Lung (tissue), 17 donors: ENCODE measurements at places on chromosomes 13 and 19.

- DNase-seq = no peak
Observed at GRCh38 chr13:98706446-98707110, 45.9 kb downstream of the SLC15A1 start.

DNA sequence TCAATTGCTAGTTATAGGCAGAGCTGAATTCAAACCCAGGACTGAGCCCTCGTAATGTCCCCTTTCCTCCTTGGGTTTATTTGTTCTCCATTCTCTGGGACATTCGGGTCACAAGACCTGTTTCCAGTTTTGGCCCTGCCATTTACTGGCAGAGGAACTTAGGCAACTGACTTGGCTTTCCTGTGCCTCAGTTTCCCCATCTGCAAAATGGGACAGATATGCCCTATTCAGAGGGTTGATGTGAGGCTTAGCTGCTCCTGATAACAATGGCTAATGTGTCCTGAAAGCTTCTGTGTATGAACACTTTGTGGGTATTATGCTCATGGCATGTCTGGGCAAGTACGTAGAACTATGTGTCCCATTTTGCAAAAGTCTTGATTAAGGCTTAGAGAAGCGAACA is 996 bp downstream of the ZNF524 start:
- DNase-seq = no peak

DNA sequence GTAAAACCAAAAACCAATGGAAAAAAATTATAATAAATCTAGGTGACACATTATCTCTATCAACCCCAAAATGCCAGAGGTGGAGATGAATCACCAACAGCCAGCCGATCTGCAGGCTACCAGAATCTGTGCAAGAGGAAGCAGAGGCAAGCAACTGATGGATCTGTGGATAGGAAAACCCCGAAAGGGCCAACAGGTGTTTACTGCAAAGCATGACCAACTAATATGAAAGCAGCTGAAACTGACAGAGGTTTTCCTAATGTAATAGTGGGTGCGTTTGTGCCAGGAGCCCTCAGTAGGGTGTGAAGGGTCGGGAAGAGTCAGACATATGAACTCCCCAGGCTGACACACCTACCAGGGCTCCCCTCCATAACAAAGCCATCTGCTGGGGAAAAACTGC is 554.6 kb downstream of the RFC3 start:
- no peak for DNase-seq

DNA sequence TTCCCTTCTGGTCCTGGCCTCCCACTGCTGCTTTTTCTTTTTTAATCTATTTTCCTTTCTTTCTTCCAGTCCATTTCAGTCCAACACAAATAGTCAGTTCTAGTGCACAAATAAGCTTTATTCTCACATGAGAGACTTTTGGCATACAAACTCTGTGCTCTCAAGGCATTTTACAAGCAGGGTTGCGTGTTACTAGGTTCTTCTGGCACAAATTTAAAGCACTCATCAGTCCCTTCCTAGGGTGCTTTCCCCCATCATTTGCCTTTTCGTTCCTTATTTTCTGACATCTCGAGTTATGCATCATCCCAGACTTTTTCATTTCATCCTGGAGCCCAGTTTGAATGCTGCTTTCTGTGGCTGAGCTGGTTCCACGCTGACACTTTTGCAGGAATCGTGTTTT is 29.8 kb upstream of the IL17D start:
- DNase-seq = no peak

- no peak for DNase-seq
Observed at GRCh38 chr13:86900906-86901305, 770.3 kb upstream of the SLITRK5 start.

DNA sequence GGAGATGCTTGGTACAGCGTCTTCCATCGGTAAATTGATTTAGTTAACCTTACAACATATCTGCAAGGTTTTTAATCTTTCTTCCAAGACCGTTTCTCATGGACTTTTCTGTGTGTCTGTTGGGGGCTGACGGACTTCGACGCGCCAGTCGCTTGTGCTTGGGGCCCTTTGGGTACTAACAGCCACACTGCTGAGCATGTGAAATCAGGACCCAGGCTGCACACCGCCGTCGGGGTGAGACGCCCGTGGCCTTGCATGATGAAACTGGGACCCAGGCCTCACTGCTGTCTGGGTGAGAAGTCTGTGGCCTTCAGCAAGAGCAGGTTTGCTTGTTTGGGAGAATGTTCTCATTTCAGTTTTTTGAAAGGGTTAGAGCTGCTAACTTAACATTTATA is 9.8 kb downstream of the ATP4B start:
- peak; percentile 8 for DNase-seq

DNA sequence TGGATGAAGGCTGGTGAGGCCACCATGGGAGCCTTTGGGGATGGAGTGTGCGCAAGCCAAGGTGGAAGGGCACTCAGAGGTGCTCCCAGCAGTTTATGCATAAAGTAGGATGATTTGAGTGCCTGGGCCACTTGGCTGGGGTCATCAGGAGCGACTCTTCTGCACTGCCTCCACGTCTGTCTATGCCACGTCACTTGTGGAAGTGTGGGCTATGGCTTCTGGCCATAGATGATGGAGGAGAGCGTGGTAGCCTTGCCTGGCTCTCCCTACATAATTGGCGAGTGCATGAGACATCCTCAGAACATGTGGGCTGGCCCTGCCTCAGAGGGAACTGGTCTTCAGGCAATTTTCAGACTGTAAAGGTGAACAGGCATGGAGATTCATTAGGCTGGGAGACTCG is 182.9 kb downstream of the TEX29 start:
- no peak for DNase-seq

- no peak for DNase-seq
Observed at GRCh38 chr19:13033819-13034611, 38.7 kb downstream of the NFIX start.

DNA sequence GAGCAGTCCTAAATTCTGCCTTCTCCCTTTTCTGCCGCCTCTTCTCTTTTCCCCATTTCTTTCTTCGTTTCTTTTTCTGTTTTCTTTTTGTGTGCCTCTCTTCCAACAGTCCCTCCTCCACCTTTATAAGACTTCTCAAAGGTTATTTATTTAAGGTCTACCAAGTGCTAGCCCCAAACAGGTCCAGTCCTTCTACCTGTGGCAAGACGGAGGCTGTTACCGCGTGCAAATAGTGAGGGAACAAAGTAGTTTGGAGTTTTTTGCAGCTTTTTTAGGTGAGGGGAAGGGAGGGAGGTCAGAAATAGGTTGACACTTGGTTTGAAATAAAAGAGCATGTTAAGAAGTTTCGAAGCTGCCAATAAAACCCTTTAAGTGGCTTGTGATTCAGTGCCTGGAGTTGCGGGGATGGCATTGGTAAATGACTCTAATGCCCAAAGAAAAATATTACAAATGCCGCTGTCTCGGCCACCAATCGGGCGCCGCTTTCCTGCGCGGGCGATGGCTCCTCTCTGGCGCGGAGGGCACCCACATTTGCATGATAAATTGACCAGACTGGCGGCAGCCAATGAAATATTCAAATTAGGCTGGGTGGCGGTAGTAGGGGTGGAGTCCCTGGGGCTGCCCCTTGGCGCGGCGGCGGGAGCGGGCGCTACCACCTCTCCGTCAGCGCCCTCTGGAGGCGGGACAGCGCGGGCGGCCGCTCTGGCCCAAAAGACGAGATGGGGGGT is 7.5 kb upstream of the TSHZ3 start:
- DNase-seq = no peak

GRCh38 chr13:94717916-94718315 is 5.6 kb upstream of the SOX21 start:
- no peak for DNase-seq

DNA sequence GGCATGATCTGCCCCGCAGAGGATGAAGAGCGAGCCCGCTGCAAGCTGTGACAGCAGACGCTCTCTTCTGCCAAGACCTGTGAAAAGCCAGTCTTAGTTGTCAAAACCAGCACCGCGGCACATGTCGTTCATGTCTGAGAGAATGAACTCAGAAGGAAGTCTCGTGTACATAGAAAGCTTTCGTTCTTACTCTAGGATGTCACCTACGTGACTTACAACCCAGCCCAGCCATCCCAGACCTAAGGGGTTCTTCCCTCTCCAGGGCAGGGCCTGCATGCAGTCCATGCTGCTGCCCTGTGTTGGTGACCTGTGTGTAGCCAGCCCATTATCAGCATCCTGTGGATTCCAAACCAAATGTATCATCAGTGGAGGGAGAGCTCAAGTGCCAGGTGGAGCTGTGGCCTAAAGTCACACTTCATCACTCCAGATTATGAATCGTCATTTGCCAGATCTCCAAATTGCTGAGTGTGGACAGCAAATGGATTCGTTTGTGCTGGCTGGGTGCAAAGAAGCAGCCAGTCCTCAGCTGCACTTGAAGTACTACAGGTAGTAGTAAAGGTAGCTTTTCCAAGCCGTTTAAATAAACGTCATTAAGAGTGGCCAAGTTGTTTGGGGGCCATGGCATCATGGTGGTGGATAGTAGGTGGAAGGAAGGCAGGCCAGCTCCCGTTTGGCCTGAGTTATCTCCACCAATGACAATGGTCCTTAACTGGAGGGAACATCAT is 73.9 kb upstream of the GPR183 start:
- no peak for DNase-seq

GRCh38 chr19:10567656-10568055 is 1.1 kb downstream of the CDKN2D start:
- DNase-seq = no peak

GRCh38 chr13:99277629-99278028 is 19.4 kb upstream of the GPR18 start:
- no peak for DNase-seq

DNA sequence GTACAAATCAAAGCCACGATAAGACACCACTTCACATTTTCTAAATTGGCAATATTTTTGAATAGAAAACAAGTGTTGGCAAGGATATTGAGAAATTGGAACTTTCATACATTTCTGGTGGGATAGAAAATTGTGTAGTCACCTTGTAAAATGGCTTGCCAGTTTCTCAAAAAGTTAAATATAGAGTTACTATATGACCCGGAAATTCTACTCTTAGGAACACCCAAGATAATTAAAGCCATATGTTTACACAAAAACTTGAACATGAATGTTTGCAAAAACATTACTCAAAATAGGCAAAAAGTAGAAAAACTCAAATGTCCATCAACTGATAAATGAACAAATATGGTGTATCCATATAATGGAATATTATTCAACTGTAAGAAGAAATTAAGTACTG is 552.5 kb downstream of the TBC1D4 start:
- DNase-seq = no peak

DNA sequence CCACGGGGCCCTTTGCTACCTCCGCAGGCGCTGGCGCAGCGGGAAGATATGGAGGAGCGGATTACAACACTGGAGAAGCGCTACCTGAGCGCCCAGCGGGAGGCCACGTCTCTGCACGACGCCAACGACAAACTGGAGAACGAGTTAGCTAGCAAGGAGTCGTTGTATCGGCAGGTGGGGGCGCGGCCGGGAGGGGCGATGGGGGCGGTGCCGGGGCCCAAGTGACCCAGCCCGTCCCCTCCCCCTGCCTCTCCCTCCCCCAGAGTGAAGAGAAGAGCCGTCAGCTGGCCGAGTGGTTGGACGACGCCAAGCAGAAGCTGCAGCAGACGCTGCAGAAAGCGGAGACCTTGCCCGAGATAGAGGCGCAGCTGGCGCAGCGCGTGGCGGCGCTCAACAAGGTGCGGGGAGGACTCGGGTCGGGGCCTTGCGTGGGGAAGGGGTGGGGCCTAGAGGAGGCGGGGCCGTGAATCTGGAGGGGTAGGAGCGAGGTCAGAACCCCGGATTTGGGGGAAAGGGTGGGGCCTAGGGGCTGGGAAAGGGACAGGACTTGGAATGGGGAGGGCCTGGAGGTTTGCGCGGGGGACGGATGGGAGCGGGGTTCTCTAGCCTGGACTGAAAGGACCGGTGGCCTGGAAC is 13.7 kb downstream of the PPFIA3 start:
- DNase-seq = no peak

DNA sequence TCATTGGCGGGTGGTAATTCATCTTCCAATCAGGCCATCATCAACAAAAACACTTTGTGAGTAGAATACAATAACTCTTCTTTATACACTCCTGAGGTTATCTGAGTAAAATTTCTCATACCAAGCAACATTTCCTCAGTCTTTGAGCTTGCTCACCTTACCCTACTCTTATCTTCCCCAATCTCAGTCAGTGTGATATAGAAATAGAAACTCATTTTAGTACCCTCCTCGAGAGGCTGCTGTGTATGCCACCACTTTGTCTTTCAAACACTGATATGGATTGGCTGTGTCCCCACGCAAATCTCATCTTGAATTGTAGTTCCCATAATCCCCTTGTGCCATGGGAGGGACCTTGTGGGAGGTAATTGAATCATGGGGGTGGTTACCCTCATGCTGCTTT is 209.7 kb downstream of the RBM26 start:
- DNase-seq = no peak

- no peak for DNase-seq
Observed at GRCh38 chr19:34457446-34457845, 24.1 kb upstream of the WTIP start.

- no peak for DNase-seq
Observed at GRCh38 chr19:40251991-40252390, 25.5 kb upstream of the CCNP start.

GRCh38 chr13:73958657-73959397 is 175.4 kb downstream of the KLF12 start:
- no peak for DNase-seq

DNA sequence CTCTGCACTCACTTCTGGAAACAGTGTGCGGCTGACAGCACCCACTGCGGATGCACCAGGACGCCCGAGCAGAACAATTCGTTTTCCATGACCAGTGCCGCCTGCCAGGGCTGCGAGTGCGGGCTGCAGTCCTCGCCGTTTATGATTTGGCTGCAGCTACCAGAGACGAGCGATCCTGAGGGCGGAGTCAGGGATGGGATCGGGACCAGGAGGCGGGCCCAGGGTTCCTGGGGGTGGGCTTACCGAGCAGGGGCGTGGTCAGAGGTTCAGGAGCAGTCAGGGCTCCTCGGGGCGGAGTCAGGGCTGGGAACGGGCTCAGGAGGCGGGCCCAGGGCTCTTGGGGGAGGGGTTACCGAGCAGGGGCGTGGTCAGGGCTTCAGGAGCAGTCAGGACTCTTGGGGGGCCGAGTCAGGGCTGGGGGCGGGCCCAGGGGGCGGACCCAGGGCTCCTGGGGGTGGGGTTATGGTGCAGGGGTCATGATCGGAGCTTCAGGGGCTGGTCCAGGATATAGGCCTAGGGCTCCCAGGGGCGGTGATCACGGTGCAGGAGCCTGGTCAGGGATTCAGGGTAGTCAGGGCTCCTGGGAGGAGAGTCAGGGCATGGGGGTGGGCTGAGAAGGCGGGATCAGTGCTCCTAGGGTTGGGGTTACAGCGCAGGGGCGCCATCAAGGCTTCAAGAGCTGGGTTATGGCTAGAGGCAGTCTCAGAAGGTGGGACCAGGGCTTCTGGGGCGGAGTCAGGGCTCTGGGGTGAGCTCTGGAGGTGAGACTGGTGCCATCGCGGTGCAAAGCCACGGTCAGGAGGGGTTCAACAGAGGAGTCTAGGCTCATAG is 1.7 kb downstream of the KLK4 start:
- peak; percentile 4 for DNase-seq
